Esophagus muscularis mucosa (tissue), 4 donors: ENCODE measurements at places on chromosomes 2 and 18. TPM values are rescaled to one million over a fixed set of nuclear protein-coding genes. Genes with fewer than 3 reads are reported as not detected.

KCTD18 gene
- 24.1 TPM for total RNA-seq

KIF5C gene
- 3.1 TPM for total RNA-seq

IL36RN gene
- total RNA-seq, result not detected

GTF2A1L gene
- total RNA-seq, result 22.8 TPM

CCDC85A gene
- total RNA-seq, result 5.8 TPM

ABCB11 gene
- total RNA-seq, result 0.06 TPM

TP53I3 gene
- 11.3 TPM for total RNA-seq

MC2R gene
- not detected for total RNA-seq

PIKFYVE gene
- total RNA-seq, result 19.9 TPM

IL36B gene
- total RNA-seq, result not detected

RNF152 gene
- 10.2 TPM for total RNA-seq

FAM161A gene
- total RNA-seq, result 0.83 TPM

UGT1A10 gene
- total RNA-seq, result not detected

BOLL gene
- not detected for total RNA-seq

ZNF804A gene
- not detected for total RNA-seq

RIT2 gene
- not detected for total RNA-seq
